Activated T-helper 1 cell treated with anti-CD3 and anti-CD28 coated beads, Interleukin-2, amount 50 U/mL, for 16 hours (primary cell): ENCODE measurements at places on chromosomes 16 and 17.

DNA sequence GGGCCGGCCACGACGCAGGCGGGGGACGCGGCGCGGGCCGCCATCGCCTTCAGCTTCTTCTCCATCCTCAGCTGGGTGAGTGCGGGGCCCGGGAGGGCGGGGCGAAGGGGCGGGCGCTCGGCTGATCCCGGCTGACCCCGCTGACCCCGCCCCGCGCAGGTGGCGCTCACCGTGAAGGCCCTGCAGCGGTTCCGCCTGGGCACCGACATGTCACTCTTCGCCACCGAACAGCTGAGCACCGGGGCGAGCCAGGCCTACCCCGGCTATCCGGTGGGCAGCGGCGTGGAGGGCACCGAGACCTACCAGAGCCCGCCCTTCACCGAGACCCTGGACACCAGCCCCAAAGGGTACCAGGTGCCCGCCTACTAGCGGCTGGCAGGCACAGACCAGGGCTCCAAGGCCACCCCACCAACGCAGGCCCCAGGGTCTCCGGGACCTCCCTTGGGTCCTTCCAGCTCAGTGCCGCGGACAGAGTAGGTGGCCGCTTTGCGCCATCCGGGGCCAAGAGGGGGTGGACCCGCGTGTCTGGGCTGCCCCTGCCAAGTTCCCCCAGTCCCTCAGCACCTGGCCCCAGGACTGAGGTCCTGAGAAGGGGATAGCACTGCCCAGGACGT lies 3.0 kb downstream of the SYNGR3 start:
- no peak for DNase-seq

- DNase-seq: no peak
Observed at GRCh38 chr17:58081646-58082340, 1.4 kb upstream of the DYNLL2 start.

- DNase-seq: no peak
Observed at GRCh38 chr17:7056386-7056785, 12.5 kb upstream of the SLC16A11 start.

GRCh38 chr16:59500601-59501000 lies 766.5 kb upstream of the GOT2 start:
- DNase-seq: no peak

GRCh38 chr17:81491181-81491581 lies 21.4 kb downstream of the ACTG1 start:
- DNase-seq: no peak

- DNase-seq: no peak
Observed at GRCh38 chr16:66474750-66475199, 47.7 kb downstream of the BEAN1 start.

DNA sequence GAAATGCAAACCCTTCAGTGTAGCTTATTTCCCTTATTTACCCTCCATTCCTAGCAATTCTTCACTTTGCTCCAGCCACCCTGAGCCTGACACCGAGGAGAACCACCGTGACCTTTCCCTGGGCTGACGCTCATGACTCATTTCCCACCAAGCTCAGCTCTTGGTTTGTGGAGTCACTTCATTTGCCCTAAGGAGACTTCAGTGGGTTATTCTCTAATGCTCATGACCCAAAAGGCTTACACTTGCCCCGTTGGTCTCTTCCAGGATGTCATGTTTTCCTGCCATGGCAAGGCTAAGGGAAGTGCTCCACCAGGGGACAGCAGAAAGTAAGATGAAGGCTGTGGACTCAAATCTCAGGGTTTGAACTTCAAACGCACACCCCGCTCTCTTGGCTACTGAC lies 161.0 kb downstream of the CBLN1 start:
- no peak for DNase-seq

DNA sequence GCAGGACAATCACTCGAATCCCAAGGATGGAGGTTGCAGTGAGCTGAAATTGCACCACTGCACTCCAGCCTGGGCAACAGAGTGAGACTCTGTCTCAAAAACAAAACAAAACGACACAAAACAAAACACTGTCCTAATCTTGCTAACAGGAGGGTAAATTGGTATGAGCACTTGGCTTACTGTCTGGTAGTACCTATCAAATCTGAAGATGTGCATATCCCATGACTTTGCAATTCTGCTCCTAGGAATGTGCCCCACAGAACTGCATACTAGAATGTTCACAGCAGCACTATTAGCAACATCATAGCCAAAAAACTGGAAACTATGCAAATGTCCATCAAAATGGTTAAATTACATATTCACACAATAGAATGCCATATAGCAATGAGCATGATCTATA lies 15.7 kb downstream of the MTSS2 start:
- no peak for DNase-seq

- DNase-seq: no peak
Observed at GRCh38 chr16:78639775-78640174, 540.3 kb downstream of the WWOX start.

GRCh38 chr16:70306880-70307279 lies 7.9 kb downstream of the DDX19B start:
- no peak for DNase-seq

DNA sequence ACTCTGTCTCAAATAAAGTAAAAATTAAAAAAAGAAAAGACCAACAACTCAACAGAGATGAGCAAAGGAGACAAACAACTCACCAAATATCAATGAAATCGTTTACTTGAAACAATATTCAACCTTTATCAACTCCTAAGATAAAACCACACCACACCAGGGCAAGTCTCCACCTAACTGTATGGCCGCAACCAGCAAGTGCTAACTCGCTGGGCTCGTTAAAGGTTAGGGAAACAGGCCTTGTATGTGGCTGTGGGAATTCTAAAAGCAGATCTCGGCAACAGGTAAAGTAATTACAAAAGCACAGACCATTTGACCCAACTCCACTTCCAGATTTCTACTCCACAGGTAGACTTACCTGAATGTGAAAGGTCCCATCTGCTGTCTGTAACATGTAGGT lies 9.3 kb downstream of the ZCCHC14 start:
- no peak for DNase-seq

DNA sequence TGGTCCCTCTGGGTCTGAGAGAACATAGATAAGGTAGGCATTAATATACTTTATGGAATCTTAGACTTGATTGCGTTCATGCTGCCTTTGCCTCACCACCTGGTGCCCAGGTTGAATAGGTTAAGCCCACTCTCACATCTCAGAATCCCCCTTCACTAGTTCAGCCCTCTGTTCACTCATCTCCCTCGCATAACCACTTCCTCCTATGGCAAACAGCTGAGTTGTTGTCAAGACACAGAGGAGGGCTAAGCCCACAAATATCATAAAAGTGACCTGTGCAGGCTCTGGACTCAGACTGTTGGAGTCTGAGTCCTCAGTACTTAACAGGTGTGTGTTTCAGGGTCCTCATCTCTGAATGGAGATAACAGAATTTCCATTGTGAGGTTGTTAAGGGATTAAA lies 55.7 kb downstream of the GOSR1 start:
- DNase-seq: no peak

GRCh38 chr17:13592427-13592826 lies 9.3 kb downstream of the HS3ST3A1 start:
- no peak for DNase-seq

DNA sequence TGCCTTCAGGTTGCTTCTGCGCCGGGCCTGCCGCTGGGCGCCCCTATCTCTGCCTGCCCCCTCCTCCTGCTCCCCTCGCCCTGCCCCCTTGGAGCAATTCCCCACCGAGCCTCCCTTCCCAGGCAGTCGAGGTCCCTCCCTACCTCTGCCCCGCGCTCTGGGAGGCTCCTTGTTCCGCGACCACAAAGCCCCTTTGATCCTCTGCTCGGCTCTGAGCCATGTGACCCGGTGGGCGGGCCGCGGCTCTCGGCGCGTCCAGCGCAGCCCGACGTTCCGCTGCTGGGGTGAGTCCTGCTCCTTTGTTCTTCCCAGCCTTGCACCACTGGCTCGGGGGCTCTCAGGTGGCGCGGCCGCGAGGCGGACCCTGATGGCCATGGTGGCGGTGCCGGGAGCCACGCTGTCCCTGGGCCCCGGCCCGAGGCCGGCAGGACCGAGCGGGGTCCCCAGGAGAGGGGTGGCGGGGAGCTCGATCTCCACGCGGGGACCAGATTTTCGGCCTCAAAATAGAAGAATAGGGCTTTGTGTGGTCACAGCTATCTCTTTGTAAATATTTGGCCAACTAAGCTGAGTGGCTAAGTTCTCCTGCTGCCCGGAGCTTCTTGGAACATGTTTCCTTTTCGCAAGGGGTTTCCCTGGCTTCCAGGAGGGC lies 310.6 kb downstream of the SEC14L1 start:
- DNase-seq: peak; percentile 62

GRCh38 chr17:7475764-7476422 lies 3.5 kb downstream of the ZBTB4 start:
- DNase-seq: no peak

GRCh38 chr16:19389246-19389645 lies 28.4 kb upstream of the TMC5 start:
- DNase-seq: peak; percentile 2

DNA sequence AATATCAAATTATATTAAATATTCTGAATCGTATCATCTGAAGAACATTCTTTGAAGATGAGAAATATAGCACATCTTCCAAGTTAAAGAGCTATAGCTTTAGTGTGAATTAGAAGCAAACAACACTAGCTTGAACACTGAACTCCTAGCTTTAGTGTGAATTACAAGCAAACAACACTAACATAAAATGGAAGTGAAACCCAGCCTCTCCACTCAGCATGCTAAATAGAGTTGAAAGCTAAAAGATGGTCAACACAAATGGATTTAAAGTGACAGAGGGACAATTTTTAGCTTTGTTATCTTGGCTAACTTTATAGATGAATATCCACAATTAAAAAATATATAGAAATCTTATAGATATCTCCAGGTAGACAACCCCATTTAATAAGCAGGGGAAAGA lies 4.5 kb upstream of the KIF2B start:
- DNase-seq: no peak

DNA sequence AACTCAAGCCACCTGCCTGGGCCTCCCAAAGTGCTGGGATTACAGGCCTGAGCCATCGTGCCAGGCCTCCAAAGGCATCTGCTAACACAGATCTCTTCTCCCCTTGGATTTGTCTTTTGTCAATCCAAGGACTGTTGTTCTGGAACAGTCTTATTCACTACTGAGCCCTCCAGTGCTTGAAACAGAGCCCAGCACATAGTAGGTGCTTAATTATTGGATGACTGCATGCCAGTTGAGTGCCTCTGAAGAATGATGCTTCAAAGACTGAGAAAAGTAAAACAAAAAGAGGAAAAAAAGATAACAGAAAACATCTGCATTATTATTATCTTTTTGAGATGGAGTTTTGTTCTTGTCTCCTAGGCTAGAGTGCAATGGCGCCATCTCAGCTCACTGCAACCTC lies 1.7 kb upstream of the CRISPLD2 start:
- DNase-seq: no peak

DNA sequence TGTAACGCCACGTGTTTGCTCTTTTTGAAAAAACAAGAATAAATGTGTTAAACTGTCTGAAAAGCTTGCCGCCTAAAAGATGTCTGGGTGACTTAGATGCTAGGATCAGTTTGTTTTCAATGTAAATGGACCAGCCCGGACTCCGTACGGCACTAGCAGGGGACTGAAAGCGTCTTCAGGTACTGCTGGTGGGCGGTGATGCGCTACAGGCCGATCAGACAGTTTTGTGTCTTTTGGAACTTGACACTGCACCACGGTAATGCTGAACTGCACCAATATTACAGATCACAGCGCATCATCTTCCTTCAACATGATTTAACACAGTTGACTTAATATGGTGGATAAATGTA lies 727 bp upstream of the MBTPS1 start:
- no peak for DNase-seq

GRCh38 chr17:55852734-55853133 lies 101.9 kb downstream of the PCTP start:
- no peak for DNase-seq

GRCh38 chr16:68005786-68006286 lies 6.6 kb upstream of the DPEP2 start:
- peak; percentile 25 for DNase-seq

GRCh38 chr17:28741358-28742349 lies 2.2 kb upstream of the TRAF4 start:
- DNase-seq: no peak

DNA sequence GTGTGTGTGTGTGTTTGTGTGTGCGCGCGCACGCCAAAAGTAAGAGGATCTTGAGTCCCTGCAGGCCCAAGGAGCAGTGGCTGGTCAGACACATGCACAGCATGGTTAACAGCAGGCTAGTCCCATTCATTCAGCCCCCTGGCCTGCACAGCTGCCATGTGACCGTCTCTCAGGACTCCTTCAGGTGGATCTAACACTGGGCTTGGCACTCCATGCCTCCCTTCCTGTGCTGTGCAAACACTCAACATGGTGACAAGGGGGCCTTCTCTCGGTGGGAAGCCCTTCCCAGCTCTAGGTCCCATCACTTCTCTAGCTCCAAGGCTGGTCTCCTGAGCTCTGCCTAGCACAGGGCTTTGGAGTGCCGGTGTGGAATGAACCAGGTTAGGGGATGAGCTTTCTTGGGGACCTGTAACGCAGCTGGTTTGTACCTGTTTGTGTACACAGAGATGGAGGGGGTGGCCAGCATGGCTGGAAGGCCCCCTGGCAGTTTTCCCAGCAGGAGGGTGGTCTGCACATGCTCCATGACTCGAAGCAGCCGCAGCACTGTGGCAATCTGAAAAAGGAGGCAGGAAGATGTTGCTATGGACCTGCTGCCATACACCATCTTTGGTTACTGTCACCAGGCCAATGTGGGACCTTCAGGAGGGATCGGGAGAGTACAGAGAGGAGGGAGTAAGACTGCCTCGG lies 69.4 kb upstream of the GCSH start:
- no peak for DNase-seq

- no peak for DNase-seq
Observed at GRCh38 chr17:62780269-62780668, 27.8 kb downstream of the MARCHF10 start.

DNA sequence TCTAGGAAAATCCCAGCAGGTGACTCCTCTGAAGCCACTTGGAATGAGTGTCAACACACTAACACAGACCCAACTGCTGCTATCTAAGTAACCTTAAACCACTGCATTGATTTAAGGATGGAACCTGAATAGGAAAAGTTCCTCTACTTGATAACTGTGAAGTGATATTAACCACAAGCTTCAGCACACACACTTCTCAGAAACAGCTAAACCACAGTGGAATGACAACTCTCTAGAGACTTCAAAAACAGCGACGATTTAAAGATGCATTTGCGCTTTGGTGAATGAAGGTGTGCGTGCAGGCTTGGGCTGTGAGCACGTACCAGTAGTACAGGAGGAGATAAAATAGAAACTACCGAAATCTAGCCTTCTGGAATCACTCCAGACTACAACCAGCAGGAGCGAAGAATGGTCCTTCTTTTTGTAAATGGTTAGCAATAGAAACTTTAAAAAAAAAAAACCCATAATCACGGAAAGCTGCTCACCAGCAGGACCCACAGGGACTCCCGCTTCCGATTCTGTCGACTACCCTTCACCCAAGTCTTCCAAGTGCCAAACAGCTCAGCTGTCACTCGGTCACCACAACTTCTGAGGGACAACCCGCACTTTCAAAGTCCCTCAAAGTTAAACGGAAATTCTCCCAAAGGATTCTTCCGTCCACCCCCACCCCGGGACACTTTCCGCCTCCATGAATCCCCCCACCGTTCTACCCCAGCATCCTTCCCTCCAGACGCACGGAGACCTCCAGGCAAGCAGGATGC lies 137.7 kb upstream of the CORO6 start:
- DNase-seq: peak; percentile 8
